Stimulated activated CD4-positive, alpha-beta T cell treated with anti-CD3 and anti-CD28 coated beads, TNF-alpha, amount 100 ng/mL, for 4 hours (primary cell): ENCODE measurements at places on chromosomes 5 and 9.

GRCh38 chr5:132684491-132684890 is 10.7 kb downstream of the IL4 start:
- no peak for DNase-seq

- no peak for DNase-seq
These were observed 13.6 kb downstream of the HAND1 start for GRCh38 chr5:154464438-154464837.

GRCh38 chr5:20229303-20230005 is 241.5 kb upstream of the CDH18 start:
- no peak for DNase-seq

DNA sequence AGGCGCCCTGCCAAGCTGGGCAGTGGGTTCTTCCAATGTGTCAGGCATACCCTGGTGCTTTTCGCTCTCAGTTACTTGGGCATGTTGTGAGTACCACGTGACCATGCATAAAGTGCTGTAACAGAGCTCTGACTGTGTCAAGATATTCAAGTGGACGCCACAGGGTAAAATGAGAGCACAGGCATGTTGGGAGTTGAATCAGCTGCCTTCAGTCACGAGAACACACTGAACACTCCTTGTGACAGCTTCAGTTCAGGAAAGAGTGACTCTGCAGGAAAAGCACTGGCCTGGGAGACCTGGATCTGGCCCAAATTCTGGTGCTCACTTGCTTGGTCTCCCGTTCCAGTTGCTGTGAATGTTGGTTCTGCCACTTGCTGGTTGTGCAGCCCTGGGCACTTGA is 5.1 kb downstream of the MLANA start:
- no peak for DNase-seq

DNA sequence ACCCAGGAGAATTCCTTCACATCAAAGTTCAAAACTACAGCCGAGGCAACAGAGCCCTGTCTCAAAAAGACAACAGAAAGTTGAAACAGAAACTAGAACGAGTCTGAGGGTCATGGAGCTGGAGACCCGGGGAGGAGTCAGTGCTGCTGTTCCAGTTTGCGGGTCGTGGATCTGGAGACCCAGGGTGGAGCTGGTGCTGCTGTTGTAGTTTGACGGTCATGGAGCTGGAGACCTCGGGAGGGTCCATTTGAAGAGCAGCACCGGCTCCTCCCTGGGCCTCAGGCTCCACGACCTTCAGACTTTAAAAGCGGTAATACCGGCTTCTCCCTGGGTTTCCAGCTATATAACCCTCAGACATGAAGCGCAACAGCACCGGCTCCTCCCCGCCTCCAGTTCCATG is 13.0 kb upstream of the LCN15 start:
- no peak for DNase-seq

DNA sequence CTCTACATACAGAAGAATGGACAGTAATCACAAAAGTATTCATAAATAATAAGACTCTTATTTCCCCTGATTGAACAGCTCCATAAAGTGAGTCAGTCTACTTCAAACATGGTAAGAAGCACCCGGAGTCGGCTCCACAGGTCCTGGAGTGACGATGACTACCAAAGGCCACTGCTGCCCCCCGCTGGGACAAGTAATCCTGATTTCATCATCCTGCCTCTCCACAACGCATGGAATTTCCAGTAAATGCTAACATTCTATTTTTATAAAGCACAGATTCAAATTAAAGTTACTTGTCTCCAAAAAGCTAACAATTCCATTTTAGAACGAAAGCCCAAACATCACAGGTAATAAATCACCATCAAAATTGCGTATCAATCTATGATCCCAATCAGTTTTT is 16.2 kb downstream of the ATPSCKMT start:
- DNase-seq: no peak

- DNase-seq: no peak
These were observed 139.4 kb downstream of the DAB2IP start for GRCh38 chr9:121790841-121791240.

GRCh38 chr5:135568246-135568645 is 10.5 kb downstream of the CXCL14 start:
- DNase-seq: no peak

DNA sequence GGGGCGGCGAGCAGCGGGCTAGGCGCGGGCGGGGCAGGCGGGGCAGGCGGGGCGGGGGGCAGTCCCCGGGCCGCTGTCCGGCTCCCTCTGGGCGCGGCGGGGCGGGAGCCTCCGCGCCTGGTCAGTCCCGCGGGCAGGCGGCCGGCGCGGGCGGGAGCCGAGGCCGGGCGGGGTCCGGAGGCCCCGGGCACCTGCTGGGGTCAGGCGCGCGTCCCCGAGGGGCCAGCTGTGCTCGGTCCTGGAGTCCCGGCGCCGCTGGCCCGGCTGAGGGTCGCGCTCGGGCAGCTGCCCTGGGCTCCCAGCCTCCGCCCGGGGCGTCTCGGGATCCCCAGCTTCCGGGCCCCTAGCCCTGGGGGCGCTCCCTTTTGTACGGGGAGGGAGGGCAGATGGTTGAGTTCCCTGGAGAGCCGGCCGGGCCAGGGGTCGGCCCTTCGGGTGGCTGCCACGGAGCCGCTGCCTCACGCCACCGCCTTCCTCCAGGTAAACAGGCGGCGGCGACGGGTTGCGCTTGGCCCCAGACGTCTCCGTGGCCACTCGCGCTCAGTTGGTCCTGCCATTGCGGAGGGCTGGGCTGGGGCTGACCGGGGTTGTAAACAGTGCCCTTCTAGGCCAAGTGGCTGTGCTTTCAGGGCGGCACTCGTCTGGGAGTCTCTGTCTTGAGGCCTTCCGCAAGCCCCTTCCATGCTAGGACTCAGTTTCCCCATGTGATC is 473 bp downstream of the ZBTB34 start:
- no peak for DNase-seq

DNA sequence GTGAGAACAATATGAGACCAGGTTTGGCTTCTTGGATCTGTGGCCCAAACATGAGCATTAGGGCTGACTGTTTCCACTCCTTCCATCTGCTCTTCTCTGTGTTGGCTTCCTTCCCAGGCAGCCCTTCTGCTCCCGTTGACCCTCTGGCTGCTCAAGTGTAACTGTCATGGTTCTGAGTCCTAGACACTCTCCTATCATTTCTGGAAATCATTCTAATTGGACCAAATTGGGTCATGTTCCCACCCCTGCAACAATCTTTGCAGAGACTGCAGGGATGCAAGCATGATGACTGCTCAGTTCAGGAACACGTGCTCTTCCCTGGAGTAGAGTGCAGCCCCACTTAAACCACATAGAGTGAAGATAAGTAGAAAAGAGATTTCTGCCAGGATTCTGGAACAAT is 741.4 kb downstream of the TAF11L14 start:
- no peak for DNase-seq

DNA sequence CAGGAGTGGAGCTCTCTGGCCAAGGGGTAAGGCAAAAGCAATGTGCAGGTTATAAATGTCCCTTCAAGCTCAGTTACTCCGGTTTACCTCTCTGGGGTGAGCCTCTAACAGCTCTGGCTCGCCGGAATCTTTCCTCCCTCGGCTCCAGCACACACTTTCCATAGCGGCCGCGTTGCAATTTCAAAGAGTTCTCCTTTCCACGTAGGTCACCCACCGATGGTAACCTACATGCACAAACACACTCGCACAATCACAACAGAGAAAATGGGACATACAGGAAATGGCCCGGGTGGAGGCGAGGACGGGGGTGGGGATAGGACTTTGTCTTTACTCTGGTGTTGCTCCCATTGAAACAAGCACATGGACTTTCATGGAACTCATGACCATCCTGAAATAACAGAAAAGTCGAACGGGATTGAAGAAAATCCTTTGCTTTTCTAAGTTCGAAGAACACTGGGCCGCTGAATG is 1.2 kb downstream of the LHFPL2 start:
- DNase-seq: no peak

GRCh38 chr5:118126159-118126558 is 862.2 kb downstream of the DTWD2 start:
- DNase-seq: no peak

- DNase-seq: no peak
These were observed 21.3 kb downstream of the GALNT10 start for GRCh38 chr5:154211641-154212390.

DNA sequence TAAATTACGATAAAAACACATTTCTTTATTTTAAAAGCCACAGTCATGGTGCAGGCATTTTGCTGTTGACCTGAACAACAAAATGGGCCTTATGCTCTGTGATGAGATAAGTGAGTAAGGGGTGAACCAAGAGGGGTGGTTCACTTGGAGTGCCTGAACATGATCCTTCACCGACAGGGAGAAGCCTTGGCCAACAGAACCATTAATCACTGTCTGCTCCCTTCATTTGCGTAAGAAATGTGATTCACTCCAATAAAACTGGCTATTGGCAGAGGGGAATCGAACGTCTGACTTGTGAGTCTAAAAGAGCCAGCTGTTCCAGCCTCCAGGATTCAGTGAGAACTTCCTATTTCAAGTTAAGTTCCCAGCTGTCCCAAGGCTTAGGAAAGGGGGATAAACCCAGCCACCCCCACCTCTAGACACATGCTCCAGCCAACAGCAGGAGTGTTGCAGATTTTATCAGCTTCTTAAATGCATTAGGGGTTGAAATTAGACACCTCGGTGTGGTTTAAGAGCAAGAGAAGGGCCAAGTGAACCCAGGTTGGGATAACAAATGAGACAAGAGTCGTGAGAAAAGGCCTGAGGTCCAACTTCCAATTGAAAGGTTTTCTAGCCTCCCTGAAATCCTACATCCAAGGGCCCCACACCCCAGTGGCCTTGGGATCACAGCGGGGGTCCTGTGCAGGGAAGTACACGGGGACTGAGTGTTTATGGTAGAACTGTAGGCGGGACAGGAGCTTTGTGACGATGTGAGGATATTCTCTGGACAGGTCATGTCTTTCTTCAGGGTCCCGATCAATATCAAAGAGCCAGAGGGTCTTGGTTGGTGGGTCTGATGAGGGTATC is 131.4 kb upstream of the LHFPL2 start:
- DNase-seq: no peak

DNA sequence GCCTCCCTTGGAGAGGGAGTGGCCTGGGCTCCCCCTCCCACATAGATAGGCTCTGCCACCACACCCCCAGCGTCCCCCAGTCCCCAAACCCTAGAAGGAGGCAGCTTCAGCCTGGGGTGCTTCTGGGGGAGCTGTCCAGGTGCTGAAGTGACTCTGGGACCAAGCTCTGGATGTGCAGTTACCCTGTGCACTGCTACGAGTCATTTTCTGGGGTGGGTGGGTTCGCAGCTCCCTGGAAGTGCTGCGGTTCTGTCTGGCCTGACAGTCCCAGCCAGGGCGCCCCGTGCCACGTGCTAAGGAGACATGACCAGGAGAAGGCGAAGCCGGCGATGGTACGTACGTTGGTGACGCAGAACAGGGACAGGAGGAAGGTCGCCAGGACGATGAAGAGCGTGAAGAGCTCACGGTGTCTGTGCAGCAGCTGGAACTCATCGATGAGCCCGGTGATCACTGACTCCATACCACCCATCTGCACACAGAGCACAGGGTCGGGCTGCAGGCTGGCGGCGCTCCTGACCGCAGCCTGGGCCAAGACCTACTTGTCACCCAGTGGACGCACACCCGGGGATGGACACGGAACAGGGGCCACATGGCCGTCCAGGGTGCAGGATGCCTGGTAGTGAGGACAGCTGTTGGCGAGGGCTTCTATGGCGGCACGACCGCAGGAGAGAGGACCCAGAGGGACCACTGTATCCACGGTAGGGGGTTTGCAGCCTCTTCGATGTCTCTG is 35.7 kb downstream of the SLC6A3 start:
- no peak for DNase-seq

GRCh38 chr5:14061106-14061505 is 82.0 kb upstream of the TRIO start:
- DNase-seq: no peak

DNA sequence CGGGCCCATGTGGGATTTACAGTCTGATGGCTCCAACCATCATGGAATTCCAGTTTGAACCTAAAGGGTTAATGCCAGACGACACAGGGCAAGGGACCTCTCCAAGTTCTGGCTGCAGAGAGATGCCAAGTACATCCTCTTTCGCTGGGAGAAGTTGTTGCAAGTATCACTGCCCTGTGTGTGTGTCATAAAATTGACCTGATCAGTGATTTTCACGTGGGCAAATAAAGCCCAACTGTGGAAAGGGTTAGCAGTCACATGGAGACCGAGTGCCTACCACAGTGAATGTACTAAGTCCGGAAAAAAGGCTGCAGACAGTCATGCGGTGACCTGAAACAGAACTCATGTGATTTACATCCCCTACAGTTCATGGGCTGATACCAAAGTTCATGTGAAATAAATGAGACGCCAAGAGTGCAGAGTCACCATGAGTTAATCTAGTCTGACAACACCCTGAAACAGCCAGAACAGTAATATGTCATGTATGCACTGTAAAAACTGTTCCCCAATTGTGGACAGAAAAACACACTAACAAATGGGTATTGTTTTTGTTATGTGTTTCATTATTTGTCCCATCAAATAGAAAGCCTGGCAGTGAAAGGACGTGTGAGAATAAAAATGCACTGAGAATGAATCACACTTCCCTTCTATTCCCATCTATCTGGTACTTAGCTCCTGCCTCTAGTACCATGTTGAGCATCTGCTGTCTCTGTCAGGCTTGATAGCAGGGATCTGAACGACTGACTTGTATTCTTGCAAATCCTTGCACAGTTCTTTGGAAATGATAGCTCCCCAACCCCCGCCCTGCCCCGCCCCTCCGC is 115.7 kb downstream of the SUSD1 start:
- no peak for DNase-seq

DNA sequence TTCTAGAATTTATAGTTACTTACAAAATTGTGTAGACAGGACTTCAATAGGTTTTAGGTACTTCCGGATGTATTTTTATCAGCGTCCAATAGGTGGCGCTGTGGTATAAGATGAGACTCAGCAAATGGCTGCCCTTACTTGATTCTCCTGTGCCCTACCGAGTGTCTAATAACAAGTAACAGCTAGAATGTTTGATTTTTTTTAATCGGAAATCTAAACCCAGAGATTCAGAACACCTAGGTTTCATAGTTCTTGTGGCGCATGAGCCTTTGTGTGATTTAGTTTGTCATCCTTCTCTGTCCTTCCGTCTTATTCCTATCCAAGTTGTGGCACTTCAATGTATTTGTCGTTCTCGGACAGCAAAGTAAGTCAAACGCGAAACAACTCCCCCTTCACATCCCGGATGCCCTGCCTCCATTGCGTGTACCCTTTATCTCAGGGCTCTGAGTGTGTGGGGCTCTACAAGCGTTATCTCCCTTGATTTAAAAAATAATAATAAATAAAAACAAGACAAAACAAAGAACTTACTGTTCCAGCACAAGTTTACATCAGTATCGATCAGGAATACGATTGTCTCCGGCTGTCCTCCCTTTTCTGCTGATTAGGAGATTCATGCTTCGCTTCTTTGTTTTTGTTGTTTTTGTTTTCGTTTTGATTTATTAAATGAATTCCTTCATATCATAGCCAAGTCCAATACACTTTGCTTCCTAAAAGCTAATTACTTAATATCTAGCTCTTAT is 50.7 kb upstream of the SLC30A5 start:
- peak; percentile 77 for DNase-seq

- DNase-seq: no peak
These were observed 5.3 kb upstream of the TXN start for GRCh38 chr9:110261632-110262031.

- no peak for DNase-seq
These were observed 41.4 kb upstream of the PJA2 start for GRCh38 chr5:109451146-109451545.

GRCh38 chr9:38274800-38275199 is 117.7 kb upstream of the ALDH1B1 start:
- DNase-seq: no peak

GRCh38 chr5:36691226-36691625 is 84.8 kb downstream of the SLC1A3 start:
- DNase-seq: no peak

- no peak for DNase-seq
These were observed 595.4 kb downstream of the IRX1 start for GRCh38 chr5:4191041-4191440.

GRCh38 chr5:119795768-119796167 is 166.4 kb downstream of the FAM170A start:
- DNase-seq: no peak
